ENCODE measurements at places on chromosomes 2 and 18.
A peak's percentile ranks its signal among the peaks of the same experiment; 100 is the strongest.

DNA sequence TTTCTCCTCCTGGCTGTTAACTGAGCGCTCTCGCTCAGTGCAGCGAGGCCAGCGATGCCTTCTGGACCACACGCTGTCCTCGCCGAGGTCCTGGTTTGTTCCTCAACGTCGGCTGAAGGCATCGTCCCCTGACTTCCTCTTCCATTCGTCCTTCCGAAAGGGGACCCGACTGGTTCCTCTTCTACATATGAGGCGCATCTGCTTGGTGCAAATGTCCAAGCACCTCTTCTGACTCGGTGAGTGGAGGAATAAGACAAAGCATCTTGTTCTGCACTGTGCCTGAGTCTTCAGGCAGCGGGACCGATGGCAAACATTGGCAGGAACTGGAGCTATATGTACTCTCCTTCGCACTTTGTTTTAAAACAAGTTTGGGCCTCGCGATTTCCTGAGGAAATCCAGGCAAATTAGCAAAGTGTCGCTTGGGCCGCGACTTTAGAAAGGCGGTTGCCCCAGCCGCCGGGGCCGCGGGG is 621 bp upstream of the KCNS3 start:
- no peak for DNase-seq

GRCh38 chr2:18123577-18123976 is 245.1 kb downstream of the KCNS3 start:
- DNase-seq = no peak

- DNase-seq = peak; percentile 20
These were observed 138.9 kb downstream of the PXDN start for GRCh38 chr2:1605102-1606045.

DNA sequence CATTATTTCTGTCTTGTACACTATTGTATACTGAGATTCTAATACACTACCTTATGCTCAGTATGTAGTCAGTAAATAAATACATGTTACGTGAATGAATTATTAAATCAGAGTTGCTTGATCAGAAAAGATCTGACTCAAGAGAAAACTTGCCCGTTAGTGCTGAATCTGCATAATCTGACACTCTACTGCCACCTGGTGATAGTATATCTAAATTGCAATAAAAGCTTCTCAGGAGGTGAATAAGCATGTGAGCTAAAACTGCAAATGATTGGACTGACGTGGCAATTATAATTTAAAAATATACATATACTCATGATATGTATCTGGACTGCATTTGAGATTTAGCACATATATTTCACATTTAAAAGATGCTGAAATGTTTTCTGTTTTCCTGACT is 70.4 kb downstream of the KIAA1328 start:
- DNase-seq = peak; percentile 51

GRCh38 chr2:56102866-56103265 is 80.9 kb upstream of the CCDC85A start:
- DNase-seq = no peak

DNA sequence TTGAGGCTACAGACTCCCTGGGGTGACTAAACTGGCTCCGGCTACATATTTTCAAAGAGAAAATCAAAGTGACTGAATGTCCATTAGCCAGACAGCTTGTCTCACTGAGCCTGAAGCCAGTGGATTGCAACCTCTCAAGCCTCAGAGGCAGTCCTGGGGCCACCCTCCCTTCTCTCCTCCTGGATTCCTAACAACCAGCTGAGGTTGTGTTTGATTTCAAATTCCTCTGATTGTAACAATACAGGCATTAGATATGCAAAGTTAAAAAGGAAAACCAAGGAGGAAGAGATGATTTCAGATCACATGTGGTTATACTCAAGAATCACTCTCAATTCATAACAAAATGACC is 101.0 kb upstream of the LMAN1 start:
- DNase-seq = no peak

DNA sequence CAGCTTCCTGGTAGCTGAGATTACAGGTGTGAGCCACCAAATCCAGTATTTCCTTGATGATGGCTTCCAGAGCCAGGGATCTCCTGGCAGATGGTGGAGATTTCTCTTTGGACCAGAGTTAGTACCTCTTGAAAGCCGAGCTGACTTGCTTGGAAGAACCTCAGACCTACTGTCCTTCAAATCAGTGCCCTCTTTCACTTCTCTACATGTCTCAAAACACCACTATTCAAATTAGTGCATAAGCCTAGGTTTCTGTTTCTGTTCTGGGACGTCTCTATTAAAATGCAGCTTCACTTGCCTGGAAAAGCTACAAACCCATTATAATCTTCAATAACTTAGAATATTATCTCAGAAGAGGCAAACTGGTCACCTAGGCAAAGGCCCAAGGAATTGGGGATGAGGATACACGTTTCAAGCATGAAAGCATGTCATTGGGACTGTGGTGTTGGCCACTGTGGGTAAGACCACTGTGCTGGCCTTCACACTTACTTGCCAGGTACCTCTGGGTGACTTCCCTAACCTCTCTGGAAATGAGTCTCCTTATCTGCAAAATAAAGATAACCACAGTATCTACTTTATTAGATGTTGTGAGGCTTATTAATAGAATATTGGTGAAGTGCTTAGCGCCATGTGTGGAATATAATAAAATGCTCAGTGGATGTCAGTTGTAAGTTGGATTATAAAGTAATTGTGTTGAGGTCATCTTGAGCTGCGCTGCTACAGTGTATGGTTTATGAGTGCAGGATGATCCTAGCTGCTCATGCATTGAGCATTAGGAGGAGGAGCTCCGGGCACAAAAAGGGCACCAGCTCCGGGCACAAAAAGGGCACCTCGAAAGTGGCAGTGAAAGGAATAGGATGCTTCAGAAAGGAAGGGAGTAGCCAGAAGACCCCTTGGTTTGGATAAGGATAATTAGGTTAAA is 84.5 kb downstream of the DOCK10 start:
- DNase-seq = no peak

DNA sequence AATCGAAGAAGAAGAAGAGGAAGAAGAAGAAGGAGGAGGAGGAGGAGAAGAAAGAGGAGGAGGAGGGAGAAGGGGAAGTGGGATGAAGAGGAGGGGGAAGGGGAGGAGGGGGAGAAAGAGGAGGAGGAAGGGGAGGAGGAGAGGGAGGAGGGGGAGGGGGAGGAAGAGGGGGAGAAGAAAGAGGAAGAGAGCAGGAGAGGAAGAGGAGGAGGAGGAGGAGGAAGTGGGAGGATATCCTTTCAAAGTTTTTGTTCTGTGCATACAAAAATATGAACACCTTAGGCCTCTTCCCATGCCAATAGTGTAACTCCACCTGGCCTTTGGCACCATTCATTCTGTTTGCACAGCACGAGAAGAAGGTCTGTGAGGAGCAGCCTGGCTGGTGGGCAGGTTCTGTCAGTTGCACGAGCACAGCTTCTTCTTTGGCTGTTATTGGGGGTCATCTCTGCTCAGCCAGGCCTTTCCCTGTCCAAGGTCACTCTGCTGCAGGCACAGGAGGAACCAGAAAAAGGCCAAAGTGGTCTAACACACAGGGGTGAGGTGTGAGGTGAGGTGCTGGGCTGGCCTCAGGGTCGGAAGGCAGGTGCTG is 25.8 kb upstream of the PLB1 start:
- DNase-seq = no peak

GRCh38 chr2:73101626-73102256 is 11.0 kb downstream of the RAB11FIP5 start:
- no peak for DNase-seq

- DNase-seq = no peak
These were observed 6.3 kb downstream of the NMS start for GRCh38 chr2:100476606-100477005.

DNA sequence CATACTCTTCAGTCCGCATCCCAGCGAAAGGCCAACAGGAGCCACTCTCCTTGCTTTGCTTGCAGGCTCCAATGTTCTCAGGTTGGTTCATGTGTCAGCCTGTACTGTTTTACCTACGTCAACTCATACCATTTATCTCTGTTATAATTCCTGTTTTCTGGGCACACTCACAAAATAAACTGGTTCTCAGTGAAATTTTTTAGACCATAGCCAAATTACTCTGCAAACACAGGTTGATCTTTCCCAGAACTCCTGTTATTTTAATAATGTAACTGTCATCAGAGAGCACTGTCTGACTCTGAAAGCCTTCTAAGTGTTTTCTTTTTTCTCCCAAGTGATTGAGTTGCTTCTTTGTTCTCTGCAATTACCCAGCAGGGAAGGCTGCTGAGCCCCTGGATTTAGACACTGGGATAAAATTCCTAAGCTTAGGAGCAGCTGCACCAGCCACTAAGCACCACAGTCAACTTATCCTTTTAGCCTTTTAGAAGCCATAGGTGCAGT is 111.6 kb upstream of the PIEZO2 start:
- no peak for DNase-seq

GRCh38 chr18:5439986-5440696 is 103.7 kb downstream of the EPB41L3 start:
- no peak for DNase-seq

- no peak for DNase-seq
These were observed 95.3 kb downstream of the TMEM247 start for GRCh38 chr2:46574457-46575355.

GRCh38 chr2:115976916-115977315 is 1534.5 kb downstream of the DPP10 start:
- no peak for DNase-seq

DNA sequence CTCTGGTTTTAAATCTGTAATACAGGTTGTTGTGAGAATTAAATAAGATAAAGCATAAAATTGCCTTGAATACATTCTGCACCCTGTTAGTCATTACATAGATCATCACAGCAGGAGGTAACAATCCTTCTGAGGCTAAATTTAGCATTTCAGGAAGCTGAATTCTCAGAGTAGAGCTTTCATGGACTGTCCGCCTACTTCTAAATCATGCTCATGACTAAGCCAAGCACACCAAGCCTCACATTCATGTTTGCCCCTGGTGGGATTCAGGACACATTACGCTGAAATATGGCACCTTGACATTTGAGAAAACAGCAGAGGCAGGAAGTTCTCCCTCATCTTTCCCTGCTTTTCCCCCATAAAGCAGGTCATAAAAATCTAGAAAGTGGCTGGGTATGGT is 16.6 kb upstream of the PIK3C3 start:
- peak; percentile 47 for DNase-seq
